ENCODE measurements at places on chromosomes 4 and X.
A peak's percentile ranks its signal among the peaks of the same experiment; 100 is the strongest.

- no peak for DNase-seq
These were observed 388.9 kb downstream of the PPARGC1A start for GRCh38 chr4:23500894-23501449.

- DNase-seq: peak; percentile 70
These were observed 165.3 kb upstream of the GPC4 start for GRCh38 chrX:133580625-133581024.

- peak; percentile 24 for DNase-seq
These were observed 128.7 kb downstream of the MGST2 start for GRCh38 chr4:139794158-139794954.

DNA sequence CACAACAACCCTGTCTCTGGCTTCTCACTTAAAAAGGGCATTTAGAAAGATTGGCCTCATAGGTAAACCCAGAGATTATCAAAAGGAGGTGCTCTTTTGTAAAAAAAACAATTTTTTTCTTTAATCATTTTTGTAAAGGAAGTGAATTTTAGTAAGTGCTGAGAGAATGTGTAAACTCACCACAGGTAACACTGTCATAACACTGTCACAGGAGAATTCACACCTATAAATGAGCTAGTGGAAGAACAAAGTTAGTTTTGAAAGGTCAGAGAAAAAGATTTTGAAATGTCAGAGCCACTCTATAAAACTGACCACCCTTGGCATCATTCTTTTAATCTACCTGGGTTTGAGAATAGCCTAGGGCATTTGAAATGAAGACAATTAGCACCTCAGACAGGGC, 3.3 kb upstream of the SH2D1A start:
- no peak for DNase-seq

DNA sequence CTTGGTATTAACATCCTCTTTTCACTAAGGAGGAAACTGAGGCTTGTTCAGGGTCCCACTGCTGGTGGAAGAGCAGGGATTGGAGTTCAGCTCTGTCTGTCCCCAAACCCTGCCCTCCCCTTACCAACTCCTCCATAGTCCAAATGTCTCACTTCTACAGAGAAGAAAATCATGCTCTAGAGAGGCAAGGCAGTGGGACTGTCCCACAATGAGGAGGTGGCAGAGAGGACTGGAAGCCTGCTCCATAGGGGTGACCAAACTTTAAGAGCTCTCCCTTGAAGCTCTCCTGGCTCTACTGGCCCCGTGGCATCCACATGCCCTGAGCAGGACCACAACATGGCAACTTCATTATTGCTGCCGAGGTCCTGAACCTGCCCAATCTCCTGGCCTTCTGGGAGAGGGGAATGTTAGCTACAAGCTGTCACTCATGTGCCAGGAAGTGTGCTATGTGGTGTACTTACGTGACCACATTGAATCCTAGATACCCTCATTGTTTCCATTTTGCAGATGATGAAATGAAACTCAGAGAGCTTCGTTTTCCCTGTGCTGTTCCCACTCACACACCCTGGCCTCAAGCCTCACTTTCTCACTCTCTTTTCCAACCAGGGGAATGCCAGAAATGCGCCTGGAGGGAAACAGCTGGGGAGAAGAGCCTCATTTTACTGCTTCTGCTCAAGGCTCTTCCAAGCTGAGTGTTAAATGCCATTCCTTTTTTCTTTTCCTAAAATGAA, 71.5 kb downstream of the ANAPC4 start:
- peak; percentile 27 for DNase-seq

GRCh38 chrX:107718156-107718621, 57.4 kb downstream of the TSC22D3 start:
- DNase-seq: peak; percentile 44

GRCh38 chr4:128177498-128177897, 110.1 kb downstream of the PGRMC2 start:
- peak; percentile 65 for DNase-seq

GRCh38 chr4:44842531-44842930, 116.2 kb upstream of the GNPDA2 start:
- no peak for DNase-seq

DNA sequence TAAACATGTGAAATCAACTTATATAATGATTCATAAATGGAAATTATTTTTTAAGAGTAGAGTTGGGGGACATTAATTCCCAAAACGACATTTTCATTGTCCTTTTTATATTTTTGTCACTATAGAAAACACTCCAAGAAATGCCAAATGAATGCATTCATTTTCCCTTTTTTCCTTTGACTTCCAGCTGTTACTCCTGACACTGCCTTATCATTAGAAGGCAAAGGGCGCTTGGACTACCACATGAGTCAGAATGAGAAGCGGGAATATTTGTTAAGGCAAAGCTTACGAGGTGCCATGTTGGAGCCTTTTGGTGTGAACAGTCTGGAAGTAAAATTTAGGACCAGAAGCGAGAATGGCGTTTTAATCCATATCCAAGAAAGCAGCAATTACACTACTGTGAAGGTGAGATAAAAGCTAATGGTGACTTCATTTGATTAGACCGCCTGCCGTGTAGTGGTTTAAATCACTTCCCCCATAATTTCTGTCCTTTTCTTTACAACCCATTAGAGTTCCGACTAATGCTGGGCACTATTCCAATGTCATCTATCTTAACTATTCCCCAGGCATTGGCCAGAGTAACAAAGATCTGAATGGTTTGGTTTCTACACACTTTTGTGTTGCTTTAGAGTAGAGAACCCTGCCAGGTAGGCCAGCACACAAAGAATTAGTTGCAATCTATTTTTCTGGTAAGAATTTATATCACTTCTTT, 166.7 kb downstream of the FAT4 start:
- no peak for DNase-seq

GRCh38 chrX:80550722-80551121, 130.5 kb downstream of the TENT5D start:
- DNase-seq: no peak

DNA sequence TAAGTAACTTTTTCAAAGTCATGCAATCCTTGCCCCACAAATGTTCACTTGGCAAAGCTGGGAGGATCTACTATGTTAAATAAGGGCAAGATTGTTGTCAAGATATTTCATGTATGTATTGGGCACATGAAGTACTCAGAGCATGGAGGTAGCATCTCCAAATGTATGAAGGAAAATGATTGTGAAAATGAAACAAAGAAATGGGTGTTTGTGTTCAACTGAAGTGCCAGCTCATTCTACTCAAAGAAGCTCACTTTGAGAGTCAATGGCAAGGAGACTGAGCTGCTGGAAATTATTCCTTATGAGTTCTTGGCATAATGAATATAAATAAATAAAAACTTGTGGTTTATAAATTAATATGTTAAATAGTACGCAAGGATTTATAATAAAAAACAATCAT, 124.5 kb upstream of the ARSJ start:
- no peak for DNase-seq

GRCh38 chr4:175127314-175127713, 209.2 kb downstream of the ADAM29 start:
- peak; percentile 33 for DNase-seq

- no peak for DNase-seq
These were observed 916.7 kb upstream of the POU3F4 start for GRCh38 chrX:82591421-82591820.

DNA sequence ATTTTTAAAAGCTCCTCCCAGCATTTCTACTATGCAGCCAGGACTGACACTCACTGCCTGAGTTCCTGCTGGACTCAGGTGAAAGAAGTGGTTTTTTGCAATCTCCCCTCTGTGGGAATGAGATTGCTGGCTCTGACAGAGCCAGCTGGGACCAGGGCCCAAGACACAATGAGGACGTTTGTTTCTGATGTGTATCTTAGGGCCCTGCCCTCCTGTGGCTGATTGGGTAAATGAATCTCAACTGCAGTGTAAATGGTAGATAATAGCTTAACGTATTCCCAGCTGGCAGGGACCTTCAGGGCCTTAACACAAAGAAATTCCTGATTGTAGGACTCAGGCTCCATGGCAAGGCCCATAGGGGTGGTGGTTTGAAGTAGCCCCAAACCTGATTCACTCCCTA, 85.8 kb upstream of the PRPS1 start:
- peak; percentile 33 for DNase-seq

GRCh38 chr4:89099034-89099433, 12.3 kb upstream of the TIGD2 start:
- DNase-seq: no peak

- no peak for DNase-seq
These were observed at the start of gene MAGEB5 for GRCh38 chrX:26215869-26216268. Gene MAGEB5, plus strand, starts transcription at chrX:26216169. Its CDS starts 1,133 bp downstream, at chrX:26217302.

GRCh38 chr4:17817027-17817426, 6.2 kb downstream of the NCAPG start:
- DNase-seq: peak; percentile 62

DNA sequence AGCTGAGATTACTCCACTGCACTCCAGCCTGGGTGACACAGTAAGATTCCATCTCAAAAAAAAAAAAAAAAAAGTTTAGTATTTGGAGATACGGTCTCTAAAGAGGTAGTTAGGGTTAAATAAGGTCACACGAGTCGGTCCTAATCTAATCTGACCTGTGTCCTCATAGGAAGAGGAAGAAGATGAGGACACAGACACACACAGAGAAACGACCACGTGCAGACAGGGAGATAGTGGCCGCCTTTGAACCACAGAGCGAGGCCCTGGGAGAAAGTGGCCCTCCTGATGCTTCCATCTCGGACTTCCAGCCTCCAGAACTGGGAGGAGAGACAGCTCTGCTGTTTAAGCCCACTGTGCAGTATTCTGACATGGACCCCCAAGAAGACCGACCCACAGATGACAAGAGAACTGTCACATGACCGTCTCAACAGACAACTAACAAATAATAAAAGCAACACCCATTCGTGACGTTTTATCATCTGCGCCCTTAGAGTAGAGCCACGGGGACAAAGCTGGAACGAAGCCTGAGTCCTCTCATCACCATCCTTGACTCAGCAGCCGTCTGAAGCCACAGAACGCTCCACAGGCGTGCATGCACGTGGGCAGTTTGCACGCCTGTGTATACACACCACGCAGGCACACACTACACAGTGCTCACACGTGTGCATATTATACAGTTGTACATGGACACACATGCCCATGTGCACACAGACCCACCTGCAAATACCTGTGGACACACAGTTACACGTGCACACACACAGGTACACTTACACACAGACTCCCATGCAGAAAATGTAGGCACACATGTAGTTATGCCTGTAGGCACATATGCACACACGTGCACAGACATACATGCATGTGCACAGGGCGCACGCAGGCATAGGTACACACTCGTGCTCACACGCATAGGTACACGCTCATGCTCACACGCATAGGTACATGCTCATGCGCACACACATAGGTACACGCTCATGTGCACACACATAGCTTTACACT, 51.7 kb downstream of the FAM53A start:
- no peak for DNase-seq

DNA sequence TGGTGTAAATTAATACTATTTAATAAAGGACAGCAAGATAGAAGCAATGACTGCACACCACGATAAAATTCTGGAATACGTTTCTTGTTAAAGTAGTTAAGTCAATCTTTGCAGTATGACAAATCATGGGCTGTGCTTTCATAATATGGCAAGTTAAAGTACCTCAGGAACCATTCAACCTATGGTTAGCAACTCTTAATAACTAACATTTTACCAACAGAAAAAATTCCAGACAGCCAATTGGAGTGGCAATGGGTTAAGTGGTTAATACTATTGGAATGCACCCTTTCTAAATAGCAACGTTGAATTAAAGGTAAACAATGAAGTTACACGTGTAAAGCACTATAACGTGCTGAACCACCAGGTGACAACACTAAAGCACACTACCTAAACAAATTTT, 72.4 kb upstream of the ZCCHC13 start:
- no peak for DNase-seq

- DNase-seq: no peak
These were observed 11.2 kb downstream of the BLTP1 start for GRCh38 chr4:122163301-122163700.

DNA sequence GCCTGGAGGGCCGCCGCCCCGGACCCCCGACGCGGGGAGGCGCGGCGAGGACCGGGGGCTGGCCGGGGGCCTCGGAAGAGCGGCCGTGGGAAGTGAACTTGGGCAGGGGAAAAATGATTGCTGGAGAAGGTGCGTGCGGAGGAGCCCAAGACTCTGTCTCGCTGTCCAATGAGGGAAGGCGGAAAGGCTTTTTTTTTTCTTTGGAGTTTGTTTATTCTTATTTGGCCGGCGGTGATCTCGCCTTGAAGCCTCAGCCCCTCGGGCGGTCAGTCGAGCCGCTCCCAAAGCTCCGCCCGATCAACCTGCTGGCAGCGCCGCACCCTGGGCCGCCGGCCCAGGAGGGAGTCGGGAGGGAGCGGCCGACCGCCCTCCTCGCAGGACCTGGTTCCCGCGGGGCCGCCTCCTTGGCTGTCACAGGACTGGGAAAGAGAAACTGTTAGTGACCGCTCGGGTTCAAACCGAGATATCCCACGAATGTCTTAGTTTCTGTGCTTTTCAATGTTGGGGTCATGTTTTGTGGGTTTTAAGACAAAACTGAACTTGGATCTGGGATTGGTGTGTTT, 2.5 kb downstream of the CPEB2 start:
- DNase-seq: peak; percentile 60

DNA sequence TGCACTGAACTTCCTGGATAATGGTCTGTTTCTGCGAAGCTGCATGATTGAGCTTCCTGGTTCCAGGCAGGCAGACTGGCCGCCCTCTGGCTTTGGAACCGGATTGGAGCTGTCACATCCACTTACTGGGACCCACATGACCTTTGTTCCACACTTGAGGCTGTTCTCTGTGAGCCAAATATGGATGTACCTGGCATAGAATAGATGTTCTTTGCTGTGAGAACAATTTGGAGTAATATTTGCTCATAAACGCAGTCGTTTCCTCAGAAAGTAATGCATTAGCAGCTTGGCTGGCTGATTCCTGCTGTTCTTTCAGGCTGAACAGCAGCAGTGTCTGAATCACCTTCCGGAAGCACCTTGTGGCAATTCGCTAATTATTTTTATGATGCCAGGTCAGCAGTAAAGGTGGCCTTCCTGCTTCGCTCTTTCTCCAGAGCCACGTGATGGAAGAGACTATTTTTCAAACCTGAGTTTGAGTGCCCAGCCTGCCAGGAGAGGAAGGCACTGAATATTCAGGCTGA, 78.1 kb upstream of the BOD1L1 start:
- no peak for DNase-seq

- peak; percentile 38 for DNase-seq
These were observed 25.2 kb downstream of the PI4K2B start for GRCh38 chr4:25258980-25259578.

- no peak for DNase-seq
These were observed 200.5 kb downstream of the FAM133A start for GRCh38 chrX:93874554-93874953.

- DNase-seq: no peak
These were observed 102.5 kb downstream of the LARP7 start for GRCh38 chr4:112739442-112739841.

DNA sequence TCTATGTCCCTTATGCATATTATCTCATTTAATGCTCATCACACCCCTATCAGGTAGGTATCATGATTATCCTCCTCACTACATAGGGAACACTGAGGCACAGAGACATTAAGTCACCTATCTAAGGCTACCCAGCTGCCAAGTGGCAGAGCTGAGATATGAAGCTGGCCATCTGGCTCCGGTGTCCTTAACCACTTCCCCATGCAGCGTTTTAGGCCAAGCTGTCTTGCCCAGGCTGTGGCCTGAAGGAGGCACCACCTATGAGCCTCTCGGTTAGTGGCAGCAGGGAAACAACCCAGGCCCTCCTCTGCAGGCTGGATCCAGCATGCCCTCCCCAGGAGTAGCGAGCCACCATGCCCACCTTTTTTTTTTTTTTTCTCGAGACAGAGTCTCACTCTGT, 16.3 kb downstream of the PJA1 start:
- no peak for DNase-seq

- peak; percentile 53 for DNase-seq
These were observed 159.5 kb upstream of the USP38 start for GRCh38 chr4:143025081-143025704.

All from astrocyte (in vitro differentiated cells and primary cell).